ENCODE measurements at places on chromosomes 6 and 20.

- DNase-seq: no peak
Measured at GRCh38 chr6:140660295-140660694, 1285.8 kb upstream of the CITED2 start.

- no peak for DNase-seq
Measured at GRCh38 chr20:47868744-47869143, 83.5 kb upstream of the SULF2 start.

- no peak for DNase-seq
Measured at GRCh38 chr6:143298071-143298470, 152.4 kb downstream of the ADAT2 start.

- no peak for DNase-seq
Measured at GRCh38 chr6:73455865-73456629, 4.0 kb upstream of the CGAS start.

DNA sequence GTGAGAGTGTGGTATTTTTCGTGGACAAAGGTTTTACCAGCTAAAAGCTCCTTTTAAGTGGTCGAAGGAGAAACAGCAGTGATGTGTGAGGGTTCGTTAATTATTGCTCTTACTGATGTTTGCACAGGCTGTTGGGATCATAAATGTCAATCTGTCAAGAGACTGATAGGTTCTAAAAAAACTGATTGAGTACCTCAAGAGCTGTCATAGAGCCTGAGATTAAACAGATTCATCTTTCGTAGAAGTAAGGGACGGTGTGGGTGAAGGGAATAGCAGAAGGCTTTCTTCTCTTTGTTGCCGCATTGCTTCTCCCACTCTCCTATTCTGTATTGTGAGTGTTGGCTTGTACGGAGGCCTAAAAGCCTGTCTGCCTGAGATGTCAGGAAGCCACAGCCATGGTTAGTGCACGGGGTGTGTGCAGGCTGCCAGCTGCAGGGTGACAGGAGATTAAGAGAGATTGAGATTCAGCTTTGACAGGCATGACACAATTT, 291.0 kb downstream of the ZFAND3 start:
- no peak for DNase-seq

GRCh38 chr6:47371870-47372255, 62.2 kb upstream of the TNFRSF21 start:
- DNase-seq: no peak

GRCh38 chr6:36195471-36196112, 952 bp upstream of the BRPF3 start:
- DNase-seq: peak; percentile 35

DNA sequence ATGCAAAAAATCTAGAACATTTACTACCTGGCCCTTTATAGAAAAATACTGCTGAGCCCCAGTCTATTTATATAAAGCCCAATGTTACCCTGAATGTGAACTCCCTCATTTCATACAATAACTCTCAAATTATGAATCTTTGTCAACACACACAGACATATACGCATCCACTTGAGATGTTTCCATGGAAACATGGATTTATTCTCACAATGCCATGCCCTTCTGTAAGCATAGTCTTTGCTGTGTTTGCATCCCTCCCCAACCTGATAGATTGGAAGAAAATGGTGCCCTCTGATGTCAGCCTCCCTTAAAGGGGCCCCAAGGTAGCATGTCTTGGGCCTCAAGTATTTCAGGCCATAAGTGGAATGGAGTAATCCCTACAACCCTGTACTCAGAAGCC, 573.1 kb downstream of the KIF16B start:
- no peak for DNase-seq

- DNase-seq: no peak
Measured at GRCh38 chr6:165204807-165205545, 104.4 kb downstream of the C6orf118 start.

DNA sequence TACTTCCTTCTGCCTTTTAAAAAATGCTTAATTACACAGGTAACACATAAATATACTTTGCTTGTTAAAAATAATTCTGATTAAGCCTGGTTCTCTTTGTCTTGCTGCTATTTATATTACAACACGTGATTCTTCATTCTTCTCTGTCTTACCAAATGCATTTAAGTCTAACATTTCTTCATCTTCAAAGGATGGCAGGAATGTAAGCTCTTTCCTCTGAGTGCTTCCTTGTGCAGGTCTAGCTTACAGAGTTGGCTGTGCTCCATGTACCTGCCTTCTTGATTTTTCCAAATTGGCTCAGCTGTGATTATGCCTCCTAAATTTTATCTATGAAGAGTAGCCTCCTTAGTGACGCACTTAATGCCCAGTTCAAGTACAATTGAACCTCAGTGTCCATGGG, 44.4 kb downstream of the RNF144B start:
- DNase-seq: no peak

GRCh38 chr6:121393731-121394505, 41.5 kb upstream of the GJA1 start:
- DNase-seq: no peak

DNA sequence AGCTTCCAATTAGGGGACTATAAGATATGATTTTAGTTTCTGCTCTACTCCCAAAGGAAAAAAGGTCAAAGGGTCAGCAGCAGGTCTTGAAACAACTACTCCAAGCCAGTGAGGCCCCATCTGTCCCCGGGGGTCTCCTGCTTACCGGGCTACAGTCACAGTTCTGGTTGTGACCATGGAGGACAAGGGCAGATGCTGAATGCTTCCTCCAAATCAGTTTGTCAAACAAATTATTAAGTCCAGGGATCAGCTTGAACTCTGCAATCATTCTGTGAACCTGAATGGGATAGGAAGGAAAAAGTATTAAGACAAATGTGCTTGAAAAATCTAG, 60.2 kb downstream of the MYH7B start:
- DNase-seq: no peak

DNA sequence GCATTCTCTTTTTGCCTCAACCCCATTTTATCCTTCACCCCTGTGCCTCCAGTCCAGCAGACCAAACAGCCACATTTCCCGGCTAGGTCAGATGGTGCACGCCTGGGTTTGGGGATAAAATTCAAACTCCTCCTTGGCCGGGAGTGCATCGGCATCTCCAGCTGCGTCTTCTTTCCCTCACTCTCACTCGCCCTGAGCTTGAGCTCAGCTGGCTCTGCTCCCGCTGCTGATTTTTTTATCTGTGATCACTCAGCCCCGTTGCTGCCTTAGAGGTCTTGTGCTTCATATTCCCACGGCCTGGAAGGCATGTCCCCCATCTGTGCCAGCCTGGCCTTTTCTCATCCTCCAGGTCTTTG, 6.8 kb upstream of the EZR start:
- DNase-seq: no peak

- peak; percentile 24 for DNase-seq
Measured at GRCh38 chr6:53244958-53245357, 96.3 kb upstream of the GCM1 start.

DNA sequence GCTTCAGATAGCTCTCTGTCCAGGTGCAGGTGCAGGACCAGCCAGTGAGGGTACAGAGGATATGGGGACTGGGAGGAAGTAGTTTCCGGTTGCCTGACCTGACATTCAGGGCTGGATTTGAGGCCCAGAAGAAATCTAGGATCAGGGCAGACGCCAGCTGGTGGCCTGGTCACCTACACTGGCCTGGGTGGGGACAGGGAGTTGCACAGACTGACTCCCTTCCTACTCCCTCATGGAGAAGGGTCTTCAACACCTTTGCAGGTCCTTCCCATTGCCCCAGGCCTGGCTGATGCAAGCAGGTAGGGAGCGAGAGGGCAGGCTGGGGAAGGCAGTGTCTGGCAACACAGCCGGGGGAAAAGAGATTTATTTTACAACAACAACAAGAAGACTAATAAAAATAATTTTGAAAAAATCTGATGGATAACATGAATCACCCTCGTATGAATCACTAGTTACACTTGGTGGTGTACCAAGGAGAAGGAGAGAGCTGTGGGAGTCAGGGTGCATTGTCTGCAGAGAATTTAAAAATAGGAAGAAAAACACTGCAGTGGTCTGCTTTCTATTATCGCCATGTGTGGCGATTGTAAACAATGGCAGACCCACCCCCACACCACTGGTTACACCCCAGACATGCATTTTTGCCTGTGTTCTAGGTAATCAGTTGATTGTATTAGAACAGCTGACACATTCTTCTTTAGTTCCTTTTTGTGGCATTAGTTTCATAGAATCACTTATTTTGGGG, 62.3 kb upstream of the SNX9 start:
- no peak for DNase-seq

GRCh38 chr20:63360850-63361518, at the start of gene CHRNA4:
TSS of gene CHRNA4 (minus strand) at chr20:63361349. CDS start at chr20:63361165, 184 bp downstream.
- DNase-seq: no peak

DNA sequence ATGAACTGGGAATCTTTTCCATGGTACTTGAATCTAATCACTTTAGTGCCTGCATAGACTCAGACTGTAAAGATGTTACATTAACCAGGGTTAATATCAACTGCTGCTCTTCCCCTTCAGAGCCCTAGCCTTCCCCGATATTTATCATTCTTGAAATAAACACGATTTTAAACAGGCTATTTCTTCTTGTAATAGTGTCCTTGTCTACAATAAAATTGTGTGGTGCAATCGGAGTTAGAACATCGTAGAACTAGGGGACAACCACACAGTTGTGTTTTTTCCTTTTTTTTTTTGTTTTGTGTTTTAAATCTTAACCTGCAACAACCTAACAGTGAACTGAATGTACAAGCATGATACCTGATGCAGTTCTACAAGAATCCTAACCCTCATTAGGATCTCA, 4.5 kb downstream of the GJA1 start:
- DNase-seq: no peak

- no peak for DNase-seq
Measured at GRCh38 chr6:52522151-52522626, 54.7 kb downstream of the TRAM2 start.

DNA sequence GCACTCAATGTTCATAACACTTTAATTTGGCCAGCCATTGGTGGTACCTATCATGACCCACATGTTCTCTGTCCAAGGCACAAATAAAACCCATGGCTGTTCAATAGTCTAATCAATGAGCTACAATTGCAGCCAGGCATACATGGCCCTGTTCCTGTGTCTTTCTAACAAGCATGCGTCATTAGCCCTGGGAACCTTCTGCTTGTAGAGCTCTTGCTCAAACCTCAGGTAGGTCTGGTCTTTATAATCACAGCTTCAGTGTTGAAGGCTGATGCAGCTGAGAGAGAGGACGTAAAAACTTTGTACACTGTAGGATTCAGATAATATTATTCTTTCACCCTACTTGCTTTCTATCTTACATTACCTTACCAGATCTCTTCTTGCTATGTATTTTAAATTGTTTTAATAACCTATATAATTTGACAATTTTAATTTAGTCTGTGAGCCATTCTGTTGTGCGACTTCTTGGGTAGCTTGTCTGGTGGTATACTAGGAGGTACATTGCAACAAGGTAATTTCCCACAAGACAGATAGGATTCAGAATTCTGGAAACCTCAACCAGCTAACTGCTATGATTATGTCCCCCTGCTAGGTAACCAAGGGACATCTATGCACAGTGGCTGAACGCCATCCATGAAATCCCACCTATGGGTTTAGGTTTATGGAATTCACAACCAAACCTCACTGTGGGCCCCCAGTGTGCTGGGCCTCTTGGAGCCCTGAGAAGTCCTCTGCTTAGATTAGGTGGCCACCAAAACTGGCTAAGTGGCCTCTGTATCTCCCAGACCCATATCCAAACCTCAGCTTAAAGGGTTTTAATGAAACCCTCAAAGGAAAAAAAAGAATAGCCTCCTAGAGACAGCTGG, 55.4 kb upstream of the RIPOR2 start:
- no peak for DNase-seq

DNA sequence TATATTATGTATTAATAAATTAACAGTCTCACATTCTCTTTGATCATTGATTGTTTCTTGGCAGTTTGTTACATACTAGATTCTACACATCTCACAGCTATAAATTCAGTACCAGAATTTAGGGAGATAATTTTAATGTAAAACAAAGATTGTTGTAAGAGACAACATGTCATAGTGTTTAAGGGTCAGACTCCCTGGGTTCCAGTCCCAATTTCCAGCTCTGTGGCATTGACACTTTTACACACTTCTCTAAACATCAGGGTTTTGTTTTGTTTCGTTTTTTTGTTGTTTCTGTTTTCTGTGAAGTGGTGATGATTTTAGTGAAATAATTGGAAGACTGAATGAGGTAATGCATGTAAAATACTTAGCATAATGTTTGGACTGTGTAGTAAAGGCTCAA, 19.9 kb downstream of the ADGRB3 start:
- no peak for DNase-seq

DNA sequence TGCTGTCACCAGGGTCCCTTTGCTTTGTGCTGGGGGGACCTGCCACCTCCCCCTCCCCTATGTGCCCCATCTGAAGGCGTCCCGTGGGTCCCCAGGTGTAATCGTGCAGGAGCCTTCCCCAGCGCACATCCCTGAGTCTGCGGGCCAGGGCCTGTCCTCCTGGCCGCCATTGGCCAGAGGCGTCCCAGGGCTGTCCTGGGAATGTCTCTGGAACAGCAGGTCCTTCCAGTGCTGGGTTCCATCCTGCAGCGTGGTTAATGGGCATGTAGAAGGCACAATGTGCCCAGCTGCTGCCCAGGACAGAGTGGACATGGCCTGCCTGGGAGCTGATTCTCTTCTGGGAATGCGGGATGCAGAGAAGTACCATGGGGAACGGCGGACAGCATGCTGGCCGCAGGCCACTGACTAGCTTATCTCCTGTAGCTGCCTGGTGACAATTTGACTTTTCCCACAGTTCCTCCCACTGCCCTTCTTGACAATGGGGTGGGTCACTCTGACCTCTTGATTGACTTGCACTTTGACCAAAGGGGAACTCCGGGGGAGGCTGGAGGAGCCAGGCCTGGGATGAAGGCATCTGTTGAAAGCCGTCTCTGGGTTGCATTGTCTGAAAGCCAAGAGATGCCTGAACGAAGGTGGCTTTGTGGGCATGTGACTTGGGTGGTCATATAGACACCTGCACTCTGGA, 64.0 kb downstream of the CTCFL start:
- DNase-seq: no peak

- DNase-seq: peak; percentile 38
Measured at GRCh38 chr6:131116755-131117360, 18.4 kb upstream of the AKAP7 start.

GRCh38 chr6:57432919-57433684, 115.7 kb downstream of the PRIM2 start:
- no peak for DNase-seq

DNA sequence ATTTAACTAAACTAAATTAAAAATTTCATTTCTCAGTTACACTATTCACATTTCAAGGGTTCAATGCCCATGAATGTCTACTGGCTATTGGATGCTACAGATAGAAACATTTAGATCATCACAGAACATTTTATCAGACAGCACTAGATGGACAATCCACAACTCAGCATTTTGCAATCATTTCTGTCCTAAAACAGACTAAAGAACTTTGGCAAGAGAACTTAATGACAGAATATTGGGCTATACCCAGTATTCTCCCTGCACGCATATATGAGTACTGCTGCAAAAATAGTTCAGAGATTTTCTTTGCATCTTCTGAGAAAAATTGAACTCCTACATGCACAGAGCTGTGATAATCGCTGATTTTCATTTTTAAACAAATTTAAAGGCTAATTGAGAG, 36.1 kb upstream of the FBXO30 start:
- DNase-seq: no peak

GRCh38 chr6:100372326-100373091, 92.2 kb downstream of the SIM1 start:
- no peak for DNase-seq

- DNase-seq: no peak
Measured at GRCh38 chr6:111441678-111442243, 41.3 kb downstream of the REV3L start.

GRCh38 chr6:87274660-87275274, 47.6 kb upstream of the SMIM8 start:
- no peak for DNase-seq
